ENCODE measurements at places on chromosomes 12 and 14. TPM values are rescaled to one million over a fixed set of nuclear protein-coding genes. Genes with fewer than 3 reads are reported as not detected.

GRCh38 chr12:52175371-52176350 lies 16.2 kb downstream of the KRT80 start:
- no peak overlapping the region for H3K4me3 ChIP-seq
- peak overlapping the region; percentile 85 for H3K27ac ChIP-seq
- no peaks in the 10 kb centered on the region for H3K27me3 ChIP-seq
- H3K36me3 ChIP-seq = no peaks in the 10 kb centered on the region

Gene GRIP1
- total RNA-seq = 15.9 TPM

DNA sequence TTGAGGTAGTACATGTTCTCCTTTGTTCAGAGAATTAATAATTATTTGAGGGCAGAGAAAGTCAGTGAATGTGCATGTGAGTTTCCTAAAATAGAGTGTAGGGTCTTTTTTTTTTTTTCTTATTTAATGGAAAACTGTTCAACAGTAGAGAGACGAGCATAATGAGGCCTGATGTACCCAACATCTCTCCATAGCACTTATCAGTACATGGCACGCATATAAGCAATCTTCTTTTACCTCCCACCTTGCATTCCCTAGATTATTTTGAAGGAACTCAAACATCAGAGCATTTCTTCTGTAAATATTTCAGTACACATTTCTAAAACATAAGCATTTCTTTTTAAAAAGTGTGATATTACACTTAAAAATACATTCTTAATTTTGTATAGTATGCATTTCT lies 87.8 kb downstream of the KTN1 start:
- H3K36me3 ChIP-seq = peaks cover 86% of the 10 kb centered on the region
- DNase-seq = no peak
- no peaks in the 10 kb centered on the region for H3K4me1 ChIP-seq
- no peak overlapping the region for H3K27ac ChIP-seq

Gene TMCC3
- total RNA-seq = 14.2 TPM

- no peak for DNase-seq
- no peak overlapping the region for H3K4me3 ChIP-seq
- H3K36me3 ChIP-seq = peaks cover 28% of the 10 kb centered on the region
Observed at GRCh38 chr12:101795786-101796185, 35.0 kb downstream of the GNPTAB start.

GRCh38 chr14:82420871-82421270 lies 887.2 kb upstream of the SEL1L start:
- no peaks in the 10 kb centered on the region for H3K36me3 ChIP-seq
- H3K27me3 ChIP-seq = no peaks in the 10 kb centered on the region
- no peaks in the 10 kb centered on the region for H3K4me1 ChIP-seq
- DNase-seq = no peak
- H3K27ac ChIP-seq = no peak overlapping the region

GRCh38 chr12:81942594-81942993 lies 183.4 kb upstream of the PPFIA2 start:
- H3K27ac ChIP-seq = no peak overlapping the region
- no peaks in the 10 kb centered on the region for H3K27me3 ChIP-seq
- H3K4me1 ChIP-seq = no peaks in the 10 kb centered on the region
- no peaks in the 10 kb centered on the region for H3K36me3 ChIP-seq
- no peak for DNase-seq

- no peaks in the 10 kb centered on the region for H3K4me1 ChIP-seq
- H3K36me3 ChIP-seq = no peaks in the 10 kb centered on the region
- no peaks in the 10 kb centered on the region for H3K27me3 ChIP-seq
- H3K27ac ChIP-seq = no peak overlapping the region
Observed at GRCh38 chr12:51087818-51088217, 4.4 kb upstream of the CSRNP2 start.

DNA sequence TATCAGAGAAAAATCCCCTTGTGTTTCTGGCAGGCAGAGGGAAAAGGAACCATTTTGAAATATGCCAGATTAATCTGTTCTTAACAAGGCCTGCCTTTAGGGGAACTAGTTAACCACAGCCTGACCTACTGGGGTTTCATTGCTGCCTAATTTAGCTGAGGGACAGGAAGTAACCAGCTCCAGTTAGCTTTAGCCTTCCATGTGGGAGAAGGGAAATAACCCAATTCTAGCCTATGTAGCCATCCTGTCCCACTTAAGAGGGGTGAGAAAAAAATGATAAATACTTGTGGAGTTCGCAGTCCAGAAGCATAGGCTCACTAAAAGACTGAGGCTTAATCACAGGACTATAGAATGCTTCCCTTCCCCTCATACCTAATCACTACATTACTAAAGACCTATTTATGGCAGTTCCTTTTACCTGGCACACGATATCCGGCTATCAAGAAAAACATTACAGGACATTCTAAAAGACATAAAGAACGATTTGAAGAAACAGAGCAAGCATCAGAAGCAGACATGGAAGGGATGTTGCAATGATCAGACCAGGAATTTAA lies 22.8 kb downstream of the COX8C start:
- no peaks in the 10 kb centered on the region for H3K27me3 ChIP-seq
- peak overlapping the region; percentile 14 for H3K27ac ChIP-seq
- no peak for DNase-seq
- no peaks in the 10 kb centered on the region for H3K4me1 ChIP-seq

Gene FICD
- 4.0 TPM for total RNA-seq

Gene RTN1
- 2.3 TPM for total RNA-seq

Gene KLHL33
- 0.57 TPM for total RNA-seq

- DNase-seq = no peak
- H3K27ac ChIP-seq = no peak overlapping the region
- H3K4me1 ChIP-seq = no peaks in the 10 kb centered on the region
- H3K36me3 ChIP-seq = no peaks in the 10 kb centered on the region
Observed at GRCh38 chr14:47012533-47013280, 361.1 kb upstream of the RPL10L start.
